ENCODE measurements at places on chromosomes 16 and 17. TPM values are rescaled to one million over a fixed set of nuclear protein-coding genes. Genes with fewer than 3 reads are reported as not detected.

CCDC40 gene
- total RNA-seq = 3.0 TPM

BAIAP2 gene
- 32.8 TPM for total RNA-seq

MT3 gene
- not detected for total RNA-seq

PDILT gene
- not detected for total RNA-seq

ITGAD gene
- total RNA-seq = not detected

HSF5 gene
- under 0.01 TPM for total RNA-seq

TRIM25 gene
- total RNA-seq = 30.9 TPM

CBFB gene
- total RNA-seq = 88.4 TPM

LRRC36 gene
- not detected for total RNA-seq

QRICH2 gene
- 3.4 TPM for total RNA-seq

CDH5 gene
- not detected for total RNA-seq

DRC3 gene
- total RNA-seq = 0.86 TPM

PRRT2 gene
- total RNA-seq = 0.44 TPM

HP gene
- total RNA-seq = not detected

SUPT4H1 gene
- total RNA-seq = 39.8 TPM

KCNG4 gene
- not detected for total RNA-seq

MFAP4 gene
- total RNA-seq = 4.0 TPM

NETO2 gene
- total RNA-seq = 77.0 TPM

TNFSF13 gene
- total RNA-seq = 0.72 TPM

FOXN1 gene
- not detected for total RNA-seq

TP53TG3C gene
- 0.29 TPM for total RNA-seq

TBC1D26 gene
- total RNA-seq = not detected

RNF157 gene
- 0.44 TPM for total RNA-seq

KRTAP9-4 gene
- total RNA-seq = not detected

FAM117A gene
- total RNA-seq = 0.57 TPM

TMEM100 gene
- total RNA-seq = 3.4 TPM

HS3ST2 gene
- total RNA-seq = not detected

MSLN gene
- not detected for total RNA-seq

KRTAP3-1 gene
- total RNA-seq = not detected

RPA1 gene
- 21.6 TPM for total RNA-seq

KRT12 gene
- total RNA-seq = 0.43 TPM

KRT39 gene
- 0.43 TPM for total RNA-seq

BCAR1 gene
- total RNA-seq = 169 TPM

CTRB1 gene
- total RNA-seq = not detected

ALDOA gene
- 1,194 TPM for total RNA-seq

CACNA1G gene
- under 0.01 TPM for total RNA-seq

AIPL1 gene
- not detected for total RNA-seq

RUNDC3A gene
- not detected for total RNA-seq

COPS3 gene
- 87.1 TPM for total RNA-seq

PMM2 gene
- total RNA-seq = 55.4 TPM

ADAM11 gene
- 0.57 TPM for total RNA-seq

CCL14 gene
- not detected for total RNA-seq

INO80E gene
- 54.7 TPM for total RNA-seq

ABHD15 gene
- total RNA-seq = 6.7 TPM

TEKT3 gene
- total RNA-seq = not detected

XAF1 gene
- 41.4 TPM for total RNA-seq

SCGB1C2 gene
- total RNA-seq = not detected

KCNJ18 gene
- total RNA-seq = not detected

Measured in placental pericyte (primary cell).